ENCODE measurements at places on chromosomes 5 and 9.

DNA sequence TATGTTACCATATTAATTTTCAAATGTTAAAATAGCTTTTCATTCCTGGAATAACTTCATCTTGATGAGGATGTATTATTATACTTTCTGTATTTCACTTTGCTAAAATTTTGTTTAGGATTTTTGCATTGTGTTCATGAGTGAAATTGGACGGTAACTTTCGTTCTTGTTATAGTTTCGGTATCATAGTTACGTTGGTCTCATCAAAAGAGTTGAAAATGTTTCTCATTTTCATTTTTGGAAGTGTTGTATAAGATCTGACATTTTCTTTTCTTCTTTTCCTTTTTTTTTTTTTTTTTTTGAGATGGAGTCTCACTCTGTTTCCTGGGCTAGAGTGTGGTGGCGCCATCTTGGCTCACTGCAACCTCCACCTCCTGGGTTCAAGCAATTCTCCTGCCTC, 20.0 kb downstream of the PRRT1B start:
- no peak for DNase-seq

- no peak for DNase-seq
Measured at GRCh38 chr5:109876941-109877669, 187.4 kb downstream of the MAN2A1 start.

DNA sequence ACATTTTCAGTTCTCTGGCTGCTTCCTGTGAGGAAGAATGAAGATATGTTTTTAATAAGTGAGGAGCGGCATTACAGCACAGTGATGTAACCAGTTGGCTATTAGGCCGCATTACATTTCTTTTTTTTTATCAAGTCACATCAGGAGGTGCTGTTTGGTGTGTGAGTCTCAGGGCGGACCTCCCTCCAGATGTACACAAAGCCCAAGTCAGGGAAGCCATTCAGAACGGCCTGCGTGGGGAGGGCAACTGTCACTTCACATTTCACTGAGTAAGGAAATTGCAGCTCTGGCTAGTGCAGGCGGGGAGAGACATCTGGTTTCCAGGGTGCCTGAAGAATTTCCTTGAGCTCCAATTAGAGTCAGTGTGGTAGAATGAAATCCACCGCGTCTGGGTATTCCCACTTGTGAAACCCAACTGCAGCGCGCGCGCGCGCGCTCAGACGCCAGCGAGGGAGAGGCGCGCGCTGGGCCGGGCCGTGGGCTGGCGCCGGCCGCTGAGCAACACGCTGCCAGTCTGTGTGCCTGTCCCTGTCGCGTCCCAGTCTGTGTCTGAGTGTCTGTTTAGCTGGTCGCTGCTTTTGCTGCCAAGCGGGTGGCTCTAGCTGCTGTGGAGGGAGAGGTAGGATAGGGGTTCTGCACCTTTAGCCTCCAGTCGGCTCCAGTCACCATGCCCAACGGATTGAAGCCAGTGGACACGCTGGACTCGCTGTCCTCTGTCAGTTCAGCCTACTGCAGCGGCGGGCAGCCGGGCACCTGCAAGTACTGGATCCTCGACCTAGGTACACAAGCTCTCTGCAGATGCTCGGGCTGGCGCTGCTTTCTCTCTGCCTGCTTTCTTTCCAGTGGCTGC, 140.8 kb upstream of the OTULINL start:
- DNase-seq = no peak

DNA sequence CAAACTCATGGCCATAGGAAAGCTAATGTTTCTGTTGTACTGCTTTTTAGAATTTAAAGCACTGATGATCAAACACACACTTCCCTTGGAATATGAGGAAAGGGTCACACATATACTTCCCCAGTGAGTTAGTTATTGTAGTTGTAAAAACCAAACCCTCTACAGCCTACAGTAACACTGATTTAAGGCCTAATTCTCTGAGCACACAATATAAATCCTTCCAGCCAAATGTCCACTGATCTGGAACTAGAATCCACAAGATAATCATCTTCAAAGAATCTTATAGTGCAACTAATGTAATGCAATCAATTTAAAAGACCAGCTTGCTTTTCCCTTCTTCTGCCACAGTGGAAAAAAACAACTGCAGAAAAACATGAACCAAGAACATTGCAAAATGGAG, 219.3 kb downstream of the CAAP1 start:
- DNase-seq = no peak

DNA sequence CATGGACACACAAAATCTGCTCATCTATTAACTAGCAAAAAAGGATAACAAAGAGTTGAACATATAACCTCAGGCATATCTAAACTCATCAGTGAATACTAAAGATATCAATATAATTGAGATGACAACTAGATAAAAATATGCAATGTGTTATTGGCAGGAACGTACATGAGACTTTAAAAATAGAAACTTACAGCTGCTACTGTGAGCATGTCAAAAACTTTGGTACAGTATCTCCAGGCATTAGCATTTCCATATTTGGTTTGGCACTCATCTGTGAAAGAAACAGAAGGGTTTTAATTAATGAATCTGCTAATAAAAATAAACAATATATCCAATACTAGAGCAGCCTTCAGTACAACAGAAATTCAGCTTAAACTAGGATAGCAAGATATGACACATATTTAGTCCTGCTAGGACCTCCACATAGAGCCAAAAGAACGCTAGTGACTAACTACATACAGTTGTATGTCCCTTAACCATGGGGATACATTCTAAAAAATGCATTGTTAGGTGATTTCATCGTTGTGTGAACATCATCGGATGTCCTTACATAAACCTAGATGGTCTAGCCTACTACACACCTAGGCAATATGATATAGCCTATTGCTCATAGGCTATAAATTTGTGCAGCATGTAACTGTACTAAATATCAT, 10.5 kb upstream of the SCAI start:
- no peak for DNase-seq

DNA sequence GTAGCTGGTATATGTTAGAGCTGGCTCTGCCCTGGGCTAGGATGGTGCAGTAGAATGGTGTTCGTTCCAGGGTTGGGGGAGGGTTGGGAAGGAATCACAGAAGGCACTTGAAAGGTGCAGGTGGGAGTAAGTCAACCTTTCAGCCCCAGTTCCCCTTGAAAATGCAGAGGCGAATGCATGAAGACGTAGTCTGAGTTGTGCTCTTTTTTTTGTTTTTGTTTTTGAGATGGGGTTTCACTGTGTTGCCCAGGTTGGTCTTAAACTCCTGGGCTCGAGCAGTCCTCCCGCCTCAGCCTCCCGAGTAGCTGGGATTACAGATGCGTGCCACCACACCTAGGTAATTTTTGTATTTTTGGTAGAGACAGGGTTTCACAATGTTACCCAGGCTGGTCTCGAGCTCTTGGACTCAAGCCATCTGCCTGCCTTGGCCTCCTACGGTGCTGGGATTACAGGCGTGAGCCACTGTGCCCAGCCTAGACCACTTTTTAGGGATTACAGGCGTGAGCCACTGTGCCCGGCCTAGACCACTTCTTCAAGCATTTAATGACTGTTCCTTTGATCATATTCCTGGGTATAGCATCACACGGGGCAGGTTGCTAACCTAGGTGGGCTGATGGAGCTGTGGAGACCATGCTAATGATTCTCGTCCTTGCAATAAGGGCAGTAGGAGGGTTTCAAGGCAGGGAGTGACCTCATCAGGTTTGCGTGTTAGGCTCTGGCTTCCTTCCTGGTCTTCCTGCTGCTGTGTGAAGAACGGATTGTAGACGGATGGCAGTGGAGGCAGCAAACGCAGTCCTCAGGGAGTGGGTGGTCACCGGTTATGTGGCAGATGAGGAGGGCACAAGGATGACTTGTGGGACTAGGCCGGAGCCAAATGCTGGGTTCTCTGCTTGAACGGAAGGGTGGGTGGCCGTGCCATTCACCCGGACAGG, 13.7 kb downstream of the EHMT1 start:
- no peak for DNase-seq

GRCh38 chr9:5650356-5651105, 21.6 kb downstream of the RIC1 start:
- DNase-seq = no peak

DNA sequence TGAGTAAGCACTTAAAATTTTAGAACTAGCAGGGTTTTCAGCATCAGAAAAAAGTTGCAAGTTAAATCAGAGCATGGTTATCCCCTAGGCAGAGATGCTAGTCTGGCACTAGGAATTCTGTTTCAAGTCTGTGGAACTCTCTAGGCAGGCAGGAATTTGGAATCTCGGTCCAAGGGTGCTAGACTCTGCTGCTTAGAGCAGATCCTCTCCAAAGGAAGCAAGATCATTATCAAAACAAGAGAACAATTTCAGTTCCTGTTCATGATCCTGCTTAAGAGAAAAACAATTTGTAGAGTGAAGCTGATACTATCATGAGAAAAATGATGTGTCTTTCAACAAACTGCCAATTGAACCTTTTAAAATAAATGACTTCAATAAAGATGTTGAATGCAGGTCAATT, 420.7 kb downstream of the KIF4B start:
- no peak for DNase-seq

GRCh38 chr5:2737273-2738155, 14.0 kb downstream of the IRX2 start:
- DNase-seq = no peak

DNA sequence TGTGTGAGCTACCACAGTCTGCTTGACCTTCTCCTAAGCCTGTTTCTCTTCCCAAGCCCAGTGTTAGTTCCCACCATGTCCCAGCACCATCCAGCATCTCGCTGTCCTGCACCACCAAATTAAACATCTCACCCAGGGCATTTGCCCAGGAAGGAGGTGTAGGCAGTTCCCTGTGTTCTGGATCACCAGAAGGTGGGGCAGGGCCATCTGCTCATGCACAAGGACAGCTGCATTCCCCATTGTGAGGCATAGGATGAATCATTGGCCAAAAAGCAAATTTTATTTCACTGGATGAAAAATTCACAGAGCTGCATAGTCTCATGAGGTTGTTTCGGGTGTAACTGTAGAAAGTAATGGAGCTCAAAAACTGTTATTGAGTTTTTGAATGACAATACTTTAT, 89.5 kb upstream of the GRIA1 start:
- DNase-seq = no peak

GRCh38 chr5:60544142-60544541, 155.8 kb downstream of the DEPDC1B start:
- DNase-seq = no peak

DNA sequence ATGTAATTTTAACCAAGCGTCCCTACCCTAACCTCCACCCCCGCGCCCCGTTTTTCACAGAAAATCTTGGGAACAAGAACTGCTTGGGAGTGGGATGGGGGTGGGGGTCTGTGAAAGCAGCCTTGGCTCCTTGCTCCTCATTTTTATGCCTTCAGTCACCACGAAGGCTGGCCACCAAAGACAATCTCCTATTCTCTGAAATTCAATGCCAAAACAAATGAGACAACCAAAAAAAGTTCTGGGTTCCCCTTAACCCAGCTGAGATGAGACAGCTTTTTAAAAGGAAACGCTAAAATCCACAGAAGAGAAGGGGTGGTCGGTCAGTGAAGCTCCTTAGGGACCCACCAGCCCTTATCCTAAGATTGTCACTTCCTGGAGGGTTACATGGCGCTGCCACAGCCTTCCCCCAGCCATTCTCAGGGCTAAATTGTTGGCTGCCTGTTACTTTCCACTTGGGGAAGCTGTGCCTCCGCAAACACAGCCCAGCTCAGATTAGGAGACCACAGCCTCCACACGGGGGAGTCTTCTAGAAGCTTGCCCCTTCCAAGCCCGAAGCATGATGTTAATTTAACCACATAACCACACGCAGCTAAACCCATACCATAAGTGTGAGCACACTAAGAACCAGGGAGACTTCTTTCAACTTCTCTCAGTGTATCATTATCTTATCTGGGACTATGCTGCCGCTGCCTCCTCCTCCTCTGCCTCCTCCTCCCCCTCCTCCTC, 136.3 kb downstream of the FOXD1 start:
- DNase-seq = no peak

DNA sequence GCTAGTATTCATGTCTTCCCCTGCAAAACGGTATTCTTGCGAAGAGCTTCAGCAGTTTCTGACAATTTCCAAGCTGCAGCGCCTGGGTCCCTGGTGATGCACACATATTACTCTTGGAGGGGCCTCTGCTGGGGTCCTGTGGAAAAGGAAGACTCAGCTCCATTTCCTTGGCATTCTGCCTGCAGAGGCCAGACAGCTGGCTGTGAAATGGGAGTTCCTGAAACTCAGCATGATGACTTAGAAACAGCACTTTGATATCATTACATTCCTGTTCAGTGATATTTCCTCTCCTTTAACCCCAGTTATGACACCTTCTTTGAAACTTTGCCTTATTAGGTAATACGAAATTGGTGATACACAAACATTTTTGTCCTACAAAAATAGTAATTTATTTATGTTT, 98.5 kb downstream of the APBA1 start:
- no peak for DNase-seq

GRCh38 chr5:33482335-33482734, 41.6 kb downstream of the TARS1 start:
- no peak for DNase-seq

DNA sequence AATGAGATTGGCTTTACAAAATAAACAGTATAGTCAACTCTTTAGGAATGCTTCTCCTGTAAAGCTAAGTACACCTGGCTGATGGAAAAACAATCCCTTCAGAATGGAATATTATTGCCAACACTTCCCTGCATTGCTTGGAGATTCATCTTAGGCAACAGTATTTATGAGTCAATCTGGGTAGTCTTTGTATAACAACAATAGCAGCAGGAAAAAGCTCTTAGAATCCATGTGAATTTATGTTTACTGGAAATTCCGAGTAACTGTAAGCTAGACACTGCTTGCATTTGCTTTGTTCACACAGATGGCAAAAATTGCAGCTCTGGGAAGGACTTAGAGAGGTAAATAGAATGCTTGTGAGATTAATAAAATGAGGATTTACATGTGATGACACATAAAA, 101.7 kb upstream of the NTRK2 start:
- DNase-seq = no peak

DNA sequence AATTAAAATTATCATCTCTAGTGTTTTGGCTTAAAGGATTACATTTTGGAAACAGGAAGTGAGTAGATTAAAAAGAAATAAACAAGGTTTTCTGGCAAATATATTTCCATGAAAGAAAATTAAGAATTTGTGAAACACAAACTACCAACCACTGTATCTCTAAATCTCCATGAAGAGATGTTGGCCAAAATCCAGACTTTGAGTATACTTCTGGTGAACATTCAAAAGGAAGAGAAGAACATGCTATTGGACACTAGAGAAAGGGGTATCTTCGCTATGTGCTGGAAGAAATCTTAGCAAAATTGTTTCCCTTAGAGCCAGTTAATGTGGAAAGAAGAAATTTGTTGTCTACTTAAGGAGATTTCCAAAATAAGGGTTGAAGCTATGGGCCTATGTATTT, 710.4 kb upstream of the CTNND2 start:
- no peak for DNase-seq

DNA sequence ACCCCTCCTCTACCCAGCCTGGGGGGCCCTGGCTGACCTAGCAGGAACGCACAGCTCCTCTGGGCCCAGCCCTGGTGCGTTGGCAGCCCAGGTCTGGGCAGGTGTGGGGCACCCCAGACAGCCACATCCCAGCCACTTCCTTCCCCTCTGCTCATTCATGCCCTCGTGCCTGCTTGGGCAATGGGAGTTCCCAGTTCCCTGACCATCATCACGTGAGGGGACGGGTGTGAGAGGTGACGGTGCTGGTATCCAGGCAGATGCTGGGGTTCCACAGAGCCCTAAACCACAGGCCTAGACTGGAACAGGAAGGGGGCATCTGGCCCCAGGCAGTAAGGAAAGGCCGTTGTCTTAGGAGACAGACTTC, 8.4 kb downstream of the RALGDS start:
- no peak for DNase-seq

Measured in GM10248 (cell line).